Right lobe of liver (tissue), 6 donors: ENCODE measurements at places on chromosomes 7 and 10. TPM values are rescaled to one million over a fixed set of nuclear protein-coding genes. Genes with fewer than 3 reads are reported as not detected.
A peak's percentile ranks its signal among the peaks of the same experiment; 100 is the strongest.

The GNGT1 gene
- not detected for total RNA-seq

The DNAJC9 gene
- 5.2 TPM for total RNA-seq

- no peak for DNase-seq
These were observed 818.8 kb downstream of the GATA3 start for GRCh38 chr10:8873310-8873709.

GRCh38 chr7:116912269-116912909 lies 40.9 kb upstream of the ST7 start:
- DNase-seq: no peak

- no peak for DNase-seq
These were observed 1.0 kb upstream of the ENO4 start for GRCh38 chr10:116848032-116848943.

- DNase-seq: peak; percentile 12
These were observed 9.1 kb downstream of the WDR86 start for GRCh38 chr7:151400626-151401315.

DNA sequence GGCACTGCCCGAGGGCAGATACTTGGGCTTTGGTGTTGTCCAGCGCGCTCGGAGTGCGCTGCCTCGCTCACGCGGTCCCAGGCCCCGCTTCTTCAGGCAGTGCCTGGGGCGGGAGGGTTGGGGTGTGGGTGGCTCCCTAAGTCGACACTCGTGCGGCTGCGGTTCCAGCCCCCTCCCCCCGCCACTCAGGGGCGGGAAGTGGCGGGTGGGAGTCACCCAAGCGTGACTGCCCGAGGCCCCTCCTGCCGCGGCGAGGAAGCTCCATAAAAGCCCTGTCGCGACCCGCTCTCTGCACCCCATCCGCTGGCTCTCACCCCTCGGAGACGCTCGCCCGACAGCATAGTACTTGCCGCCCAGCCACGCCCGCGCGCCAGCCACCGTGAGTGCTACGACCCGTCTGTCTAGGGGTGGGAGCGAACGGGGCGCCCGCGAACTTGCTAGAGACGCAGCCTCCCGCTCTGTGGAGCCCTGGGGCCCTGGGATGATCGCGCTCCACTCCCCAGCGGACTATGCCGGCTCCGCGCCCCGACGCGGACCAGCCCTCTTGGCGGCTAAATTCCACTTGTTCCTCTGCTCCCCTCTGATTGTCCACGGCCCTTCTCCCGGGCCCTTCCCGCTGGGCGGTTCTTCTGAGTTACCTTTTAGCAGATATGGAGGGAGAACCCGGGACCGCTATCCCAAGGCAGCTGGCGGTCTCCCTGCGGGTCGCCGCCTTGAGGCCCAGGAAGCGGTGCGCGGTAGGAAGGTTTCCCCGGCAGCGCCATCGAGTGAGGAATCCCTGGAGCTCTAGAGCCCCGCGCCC lies at the start of gene NPY:
NPY (plus strand) TSS at position 294 of the 802 bp plus-strand sequence. CDS start 1,051 bp downstream, outside the sequence.
- no peak for DNase-seq

The GIMAP4 gene
- total RNA-seq: 19.4 TPM

DNA sequence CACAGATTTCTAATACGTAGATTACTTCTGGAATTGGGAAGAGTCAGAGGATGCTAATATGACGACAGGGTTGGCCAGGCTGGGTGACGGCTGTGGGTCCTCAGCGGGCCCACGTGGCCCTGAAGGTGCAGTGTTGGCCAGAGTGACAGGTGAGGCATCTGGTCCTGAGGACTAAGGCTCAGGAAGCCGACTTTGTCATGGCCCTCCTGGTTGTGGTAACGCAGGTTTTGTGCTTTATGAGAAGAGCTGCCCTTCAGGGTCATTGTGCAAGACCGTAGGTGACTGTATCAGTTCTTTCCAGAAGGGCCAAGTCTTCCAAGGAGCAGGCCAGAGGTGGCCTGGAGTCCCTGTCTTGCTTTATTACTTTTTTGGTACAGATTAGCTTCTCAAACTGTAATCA lies 2.5 kb downstream of the EIF3B start:
- DNase-seq: no peak

DNA sequence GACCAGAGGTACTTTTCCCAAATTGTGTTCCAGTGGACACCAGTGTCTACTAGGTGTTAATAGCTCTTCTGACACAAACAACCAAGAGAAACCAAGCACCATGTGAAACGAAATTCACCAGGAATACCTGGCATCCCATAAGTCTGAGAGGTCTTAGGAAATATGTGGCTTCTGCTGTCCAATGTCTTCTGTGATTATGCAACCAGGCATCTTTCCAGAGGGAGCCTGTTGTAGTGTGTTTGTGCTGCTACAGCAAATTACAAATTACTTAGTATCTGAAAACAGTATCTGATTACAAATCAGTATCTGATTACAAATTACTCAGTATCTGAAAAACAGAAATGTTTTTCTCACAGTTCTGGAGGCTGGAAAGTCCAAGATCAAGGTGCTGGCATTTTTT lies 133.6 kb upstream of the NPVF start:
- DNase-seq: no peak

DNA sequence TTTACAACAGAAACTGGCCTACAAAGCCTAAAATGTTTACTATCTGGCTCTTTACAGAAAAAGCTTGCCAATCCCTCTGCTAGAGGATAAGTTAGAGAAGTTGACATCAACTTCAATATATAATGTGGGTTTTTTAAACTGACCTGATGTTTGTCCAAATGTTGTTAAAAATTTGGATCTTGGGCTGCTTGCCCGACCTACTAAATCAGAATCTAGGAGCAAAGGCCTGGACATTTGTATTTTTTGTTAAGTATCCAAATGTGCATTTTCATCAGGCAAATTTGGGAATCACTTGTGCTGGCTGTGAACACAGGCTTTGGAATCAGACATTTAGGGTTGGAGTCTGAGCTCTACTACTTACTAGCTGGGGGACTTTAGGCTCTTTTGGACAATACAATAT lies 252.7 kb upstream of the CSTF2T start:
- DNase-seq: no peak

DNA sequence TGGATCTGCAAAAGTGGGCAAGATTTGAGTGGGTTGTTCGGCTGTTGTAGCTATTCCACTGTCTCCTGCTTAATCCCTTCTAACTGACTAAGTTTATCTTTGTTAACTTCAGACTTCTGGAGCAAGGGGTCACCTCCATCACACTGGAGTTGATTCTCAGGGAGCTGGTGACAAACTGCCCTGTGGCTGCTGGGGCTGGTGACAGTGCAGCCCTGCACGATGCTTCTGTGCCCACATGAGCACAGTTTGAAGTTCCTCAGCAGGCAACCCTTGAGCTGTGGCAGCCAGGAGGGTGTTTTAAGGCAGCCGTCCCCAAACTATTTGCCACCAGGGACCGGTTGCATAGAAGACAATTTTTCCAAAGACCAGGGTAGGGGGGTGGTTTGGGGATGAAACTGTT lies 40.5 kb downstream of the ADRB1 start:
- no peak for DNase-seq

The COL17A1 gene
- total RNA-seq: not detected

DNA sequence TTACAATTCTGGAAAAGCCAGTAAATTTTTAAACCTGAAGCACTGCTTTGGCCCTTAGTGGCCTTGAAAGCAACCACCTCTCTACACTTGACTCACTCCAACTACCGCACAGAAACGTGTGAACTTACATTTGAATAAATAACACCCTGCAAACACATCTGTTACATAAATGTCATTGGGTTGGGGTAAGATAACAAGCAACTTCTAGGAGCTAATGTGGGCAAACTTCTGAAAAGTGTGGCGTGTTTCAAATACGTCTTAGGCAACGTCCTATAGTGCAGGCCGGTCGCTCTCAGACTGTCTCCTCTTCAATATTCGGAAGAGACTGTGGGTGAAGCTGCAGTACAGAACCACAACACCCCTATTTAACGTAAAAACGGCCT lies 474 bp downstream of the ORC5 start:
- no peak for DNase-seq

DNA sequence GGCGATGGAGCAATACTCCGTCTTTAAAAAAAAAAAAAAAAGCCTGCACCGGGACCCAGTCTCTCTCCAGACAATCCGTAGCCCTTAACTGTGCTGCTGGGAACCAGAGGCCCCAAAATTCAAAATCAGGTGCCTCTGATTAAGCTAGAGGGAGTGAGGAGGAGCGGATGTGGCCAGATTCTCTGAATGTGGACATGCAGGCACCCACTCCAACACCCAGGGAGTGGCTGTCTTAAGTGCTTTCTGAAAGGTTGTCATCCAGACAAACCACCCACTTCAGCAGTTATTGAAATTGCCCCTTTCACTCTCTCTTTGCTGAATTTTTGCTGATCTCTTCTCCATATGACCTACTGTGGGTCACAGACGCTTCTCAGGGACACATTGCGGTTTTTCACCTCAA lies 14.2 kb downstream of the NRP1 start:
- no peak for DNase-seq

The ANKRD7 gene
- not detected for total RNA-seq

DNA sequence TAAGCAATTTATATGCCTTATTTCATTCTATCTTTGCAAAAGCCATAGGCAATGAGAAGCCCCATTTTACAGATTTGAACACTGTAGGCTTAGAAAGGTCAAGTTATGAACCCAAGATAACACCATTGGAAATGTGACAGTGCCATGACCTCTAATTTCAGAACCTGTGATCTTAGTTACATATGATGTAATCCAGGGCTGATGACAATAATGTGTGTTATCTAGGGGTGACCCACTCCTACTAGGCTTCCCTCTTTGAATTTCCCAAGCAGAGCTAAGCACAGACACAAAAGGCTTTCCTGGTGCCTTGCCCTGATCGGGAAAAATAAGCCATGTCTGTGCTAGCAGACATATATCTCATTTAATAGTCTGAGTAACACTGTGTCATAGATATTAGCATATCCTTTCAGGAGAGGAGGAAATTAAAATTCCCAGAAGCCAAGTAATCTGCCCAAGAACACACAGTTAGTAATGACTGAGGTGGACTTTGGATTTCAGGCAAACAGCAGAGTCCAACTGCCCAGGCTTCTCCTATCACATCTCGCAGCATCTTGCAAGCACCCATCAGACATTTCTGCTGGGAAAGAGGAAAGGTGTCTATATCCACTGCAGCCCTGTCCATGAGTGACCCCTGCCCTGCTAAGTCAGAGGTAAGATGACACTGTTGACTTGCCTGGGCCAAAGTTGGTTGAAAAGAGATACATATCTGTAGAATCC lies 2.8 kb upstream of the TECTB start:
- no peak for DNase-seq

GRCh38 chr7:102009628-102010027 lies 192.2 kb downstream of the CUX1 start:
- DNase-seq: no peak

GRCh38 chr10:126705951-126706565 lies 35.6 kb upstream of the C10orf90 start:
- no peak for DNase-seq

- DNase-seq: no peak
These were observed 40.2 kb downstream of the C10orf105 start for GRCh38 chr10:71679425-71679824.

DNA sequence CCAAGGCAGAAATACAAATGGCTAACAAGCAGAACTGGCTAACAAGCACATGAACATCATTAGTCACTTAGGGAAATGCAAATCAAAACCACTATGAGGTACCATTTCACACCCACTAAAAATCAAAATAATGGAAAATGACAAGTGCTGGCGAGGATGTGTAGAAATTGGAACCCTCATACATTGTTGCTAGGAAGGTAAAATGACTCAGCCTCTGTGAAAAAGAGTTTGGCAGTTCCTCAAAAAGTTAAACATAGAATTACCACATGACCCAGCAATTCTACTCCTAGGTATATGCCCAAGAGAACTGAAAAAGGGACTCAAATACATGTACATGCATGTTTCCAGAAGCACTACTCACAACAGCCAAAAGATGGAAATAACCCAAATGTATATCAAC lies 52.8 kb upstream of the ANAPC16 start:
- DNase-seq: no peak

DNA sequence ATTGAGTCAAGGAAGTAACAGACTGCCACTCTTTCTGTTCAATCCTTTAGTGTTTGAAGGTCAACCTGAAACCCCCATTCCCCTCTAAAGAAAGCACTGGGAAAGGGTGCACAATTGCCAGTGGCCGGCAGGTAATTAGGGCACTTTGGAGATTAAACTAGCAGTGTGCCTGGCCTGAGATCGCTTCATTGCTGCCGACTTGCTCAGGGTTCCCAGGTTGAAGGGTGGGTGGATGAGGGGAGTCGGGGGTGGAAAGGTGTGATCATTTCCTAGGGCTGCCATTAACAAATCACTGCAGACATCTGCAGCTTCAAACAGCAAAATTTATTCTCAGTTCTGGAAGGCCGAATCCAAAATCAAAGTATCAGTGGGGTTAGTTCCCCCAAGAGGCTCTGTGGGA lies 16.3 kb upstream of the BTBD16 start:
- no peak for DNase-seq

The CFAP58 gene
- 0.12 TPM for total RNA-seq

DNA sequence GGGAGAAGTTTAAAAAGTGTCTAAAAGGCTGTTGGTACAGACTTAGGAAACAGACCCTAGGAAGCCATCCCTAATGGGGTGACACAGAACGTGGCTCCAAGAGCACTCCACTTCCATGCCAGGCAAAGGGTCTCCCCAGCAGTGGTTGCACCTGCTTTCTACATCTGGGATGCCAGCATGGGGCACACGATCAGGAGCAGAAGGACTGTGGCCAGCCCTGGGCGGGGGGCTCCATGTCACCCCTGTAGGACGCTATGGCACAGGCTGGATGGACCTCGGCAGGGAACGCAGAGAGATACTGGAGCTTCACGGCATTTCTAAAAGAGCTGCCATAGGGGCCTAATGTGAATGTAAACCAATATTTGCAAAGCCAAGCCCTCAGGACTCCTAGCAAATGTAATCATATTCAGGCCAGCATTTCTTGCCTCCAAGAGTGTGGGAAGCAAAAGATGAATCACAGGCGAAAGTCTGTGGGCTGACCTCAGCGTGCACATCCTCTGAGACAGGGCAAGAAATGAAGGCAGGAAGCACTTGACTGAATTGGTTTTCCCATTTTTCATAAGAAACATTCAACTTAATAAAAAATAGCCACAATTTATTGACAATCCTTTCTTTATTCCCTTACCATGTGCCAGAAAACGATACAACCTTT lies 93.9 kb downstream of the ATXN7L1 start:
- peak; percentile 28 for DNase-seq

- peak; percentile 72 for DNase-seq
These were observed 12.1 kb upstream of the RHBDD2 start for GRCh38 chr7:75866489-75867389.

GRCh38 chr10:103584216-103585010 lies 90.9 kb downstream of the NEURL1 start:
- no peak for DNase-seq

The SLC26A5 gene
- total RNA-seq: 0.61 TPM

- DNase-seq: no peak
These were observed 18.7 kb downstream of the LCOR start for GRCh38 chr10:96850825-96851224.

- DNase-seq: no peak
These were observed 6.6 kb upstream of the ZNF282 start for GRCh38 chr7:149188637-149189259.

DNA sequence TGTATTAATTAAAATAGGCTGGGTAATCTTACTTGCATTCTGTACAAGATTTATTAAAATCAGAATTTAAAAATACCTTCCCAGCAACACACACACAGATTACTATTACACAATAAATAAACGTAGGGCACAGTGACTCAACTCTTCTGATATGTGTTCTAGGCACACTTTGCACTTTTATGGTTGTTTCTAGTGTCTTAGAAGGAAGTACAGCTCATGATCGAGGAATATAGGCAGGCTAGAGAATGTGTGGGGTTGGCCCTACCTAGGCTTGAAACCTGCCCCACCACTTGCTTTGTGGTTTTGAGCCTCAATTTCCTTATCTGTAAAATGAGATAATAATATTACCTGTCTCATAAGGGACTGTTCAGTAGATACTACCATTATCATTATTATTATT lies 30.5 kb downstream of the ARMC3 start:
- DNase-seq: no peak
